ENCODE measurements at places on chromosomes 1 and 21.

GRCh38 chr1:217369996-217370551, 260.8 kb downstream of the GPATCH2 start:
- no peak for DNase-seq

GRCh38 chr1:56867491-56867890, 12.9 kb downstream of the C8A start:
- no peak for DNase-seq

DNA sequence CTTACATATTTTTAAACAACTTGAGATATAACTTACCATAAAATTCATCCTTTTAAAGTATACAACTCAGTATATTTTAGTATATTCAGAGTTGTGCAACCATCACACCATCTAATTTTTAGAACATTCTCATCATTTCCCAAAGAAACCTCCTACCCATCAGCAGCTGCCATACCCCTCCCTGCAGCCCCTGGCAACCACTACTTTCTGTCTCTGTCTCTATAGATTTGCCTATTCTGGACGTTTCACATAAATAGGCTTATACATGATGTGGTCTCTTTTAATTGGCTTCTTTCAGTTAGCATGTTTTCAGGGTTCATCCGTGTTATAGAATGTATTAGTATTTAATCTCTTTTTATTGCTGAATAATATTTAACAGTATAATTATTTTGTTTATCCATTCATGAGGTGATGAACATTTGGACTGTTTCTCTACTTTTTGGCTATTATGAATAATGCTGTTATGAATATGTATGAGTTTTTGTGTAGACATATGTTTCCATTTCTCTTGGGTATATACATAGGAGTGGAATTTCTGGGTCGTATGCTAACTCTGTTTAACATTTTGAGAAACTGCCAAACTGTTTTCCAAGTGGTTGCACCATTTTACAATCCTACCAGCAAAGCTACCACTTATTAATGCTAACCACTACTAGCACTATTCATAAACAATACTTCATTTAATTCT, 29.5 kb downstream of the WDR26 start:
- DNase-seq = no peak

- DNase-seq = no peak
These were observed 41.8 kb downstream of the MRPS6 start for GRCh38 chr21:34115160-34115559.

DNA sequence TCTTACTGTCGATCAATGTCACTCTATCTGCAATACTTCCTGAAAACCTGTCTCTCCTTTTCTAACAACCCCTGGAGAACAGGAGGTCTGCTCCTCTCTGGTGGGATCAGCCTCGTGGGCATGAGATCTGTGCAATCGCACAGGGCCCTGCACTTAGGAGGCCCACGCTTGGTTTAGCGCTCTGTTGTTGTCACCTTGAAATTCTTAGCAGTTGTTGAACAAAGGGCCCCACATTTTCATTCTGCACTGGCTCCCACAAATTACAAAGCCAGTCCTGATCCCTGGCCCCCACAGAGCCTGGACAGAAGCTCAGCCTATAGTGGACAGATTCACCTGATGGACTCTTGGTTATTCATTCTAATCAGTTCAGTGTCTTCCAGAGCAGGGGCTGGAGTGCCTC, 18.6 kb downstream of the SPOCD1 start:
- DNase-seq = no peak

DNA sequence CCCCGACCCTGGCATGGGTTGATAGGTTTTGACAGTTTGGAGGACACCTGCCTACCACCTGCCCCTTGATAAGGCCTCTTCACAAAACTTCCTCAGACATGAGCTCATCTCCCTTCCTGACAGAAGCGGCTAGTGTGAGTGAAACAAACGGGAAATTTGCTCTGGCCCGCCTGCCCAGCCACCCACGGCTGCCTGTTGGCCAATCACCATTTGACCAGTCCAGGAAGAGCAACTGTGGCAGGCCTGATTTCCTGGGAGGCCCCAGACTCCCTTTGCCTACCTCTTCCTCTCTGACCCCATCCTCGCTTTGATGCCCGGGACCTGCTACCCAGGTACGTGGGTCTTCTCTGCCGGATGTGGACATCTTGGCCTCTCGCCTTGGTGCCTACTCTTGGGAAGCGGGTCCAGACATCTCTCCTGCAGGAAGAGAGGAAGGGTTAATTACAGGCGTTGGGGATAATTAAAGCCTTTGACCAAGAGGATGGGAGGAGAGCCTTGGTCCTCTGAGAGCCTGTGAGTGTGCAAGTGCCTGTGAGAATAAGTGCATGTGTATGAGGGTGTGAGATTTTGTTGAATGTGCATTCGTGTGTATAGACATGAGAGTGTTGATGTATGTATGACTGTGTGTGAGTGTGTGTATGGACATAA, 1.1 kb upstream of the EPHA2 start:
- no peak for DNase-seq

DNA sequence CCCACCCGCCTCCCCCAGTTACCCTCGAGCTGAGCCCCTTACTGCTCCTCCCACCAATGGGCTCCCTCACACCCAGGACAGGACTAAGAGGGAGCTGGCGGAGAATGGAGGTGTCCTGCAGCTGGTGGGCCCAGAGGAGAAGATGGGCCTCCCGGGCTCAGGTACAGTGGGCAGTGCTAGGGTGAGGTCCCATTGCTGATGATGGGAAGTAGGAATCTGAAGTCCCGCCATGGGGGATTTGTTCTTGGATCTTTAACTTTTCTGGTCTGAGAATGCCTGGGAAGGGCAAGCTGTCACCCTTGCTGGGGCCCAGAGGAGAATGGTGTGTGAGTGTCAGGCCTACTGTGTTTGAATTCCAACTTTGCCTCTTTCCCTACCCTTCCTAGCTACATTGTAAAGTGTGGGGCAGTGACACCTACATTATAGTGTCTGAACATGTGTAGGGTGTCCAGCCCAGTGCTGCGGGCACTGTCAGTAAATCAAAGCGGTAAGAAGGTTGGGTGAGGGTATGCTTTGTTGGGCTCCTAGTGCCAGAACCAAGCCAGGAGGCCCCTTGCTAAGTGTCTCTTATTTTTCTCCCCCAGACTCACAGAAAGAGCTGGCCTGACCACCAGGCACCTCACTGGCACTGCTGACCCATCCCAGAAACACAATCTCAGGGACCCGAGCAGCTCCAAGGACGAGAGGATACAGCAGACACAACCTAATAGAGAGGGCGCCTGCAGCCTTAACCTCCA, 44.7 kb downstream of the YARS1 start:
- no peak for DNase-seq
